ENCODE measurements at places on chromosomes 12 and 14.

- DNase-seq, result no peak
These were observed 20.0 kb upstream of the CLEC2D start for GRCh38 chr12:9649532-9649940.

- no peak for DNase-seq
These were observed 49.2 kb downstream of the ACACB start for GRCh38 chr12:109165599-109165998.

DNA sequence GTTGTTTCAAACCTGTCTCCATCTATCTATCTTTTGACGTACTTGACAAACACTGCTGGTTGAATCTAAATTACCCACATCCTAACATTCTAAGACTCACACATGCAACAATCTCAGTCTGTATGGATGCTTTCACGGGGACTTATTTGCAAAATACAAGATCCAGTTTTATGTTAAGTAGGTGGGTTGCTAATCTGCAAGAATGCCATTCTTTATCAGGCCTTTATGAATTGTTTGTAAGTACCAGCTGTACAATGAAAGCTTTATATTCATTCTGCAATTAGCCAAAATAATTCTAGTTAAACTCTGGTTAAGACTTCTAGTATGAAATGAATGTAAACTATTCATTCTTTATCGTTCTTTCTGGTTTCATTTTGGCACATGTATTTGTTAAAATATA is 135.1 kb downstream of the NAV3 start:
- DNase-seq, result no peak

GRCh38 chr14:67018720-67019119 is 170.5 kb upstream of the GARIN2 start:
- no peak for DNase-seq

GRCh38 chr14:81205639-81206038 is 15.1 kb downstream of the GTF2A1 start:
- DNase-seq, result no peak

GRCh38 chr12:104064842-104065427 is 604 bp downstream of the HCFC2 start:
- no peak for DNase-seq

- DNase-seq, result no peak
These were observed 116.4 kb downstream of the PPHLN1 start for GRCh38 chr12:42442311-42442759.

GRCh38 chr12:118292836-118293235 is 79.9 kb downstream of the TAOK3 start:
- DNase-seq, result no peak

- no peak for DNase-seq
These were observed 59.9 kb downstream of the BMP4 start for GRCh38 chr14:53896726-53897125.

GRCh38 chr12:124173692-124174091 is 121.2 kb upstream of the RFLNA start:
- no peak for DNase-seq

- no peak for DNase-seq
These were observed 273.4 kb downstream of the FOXN3 start for GRCh38 chr14:89143595-89143994.

DNA sequence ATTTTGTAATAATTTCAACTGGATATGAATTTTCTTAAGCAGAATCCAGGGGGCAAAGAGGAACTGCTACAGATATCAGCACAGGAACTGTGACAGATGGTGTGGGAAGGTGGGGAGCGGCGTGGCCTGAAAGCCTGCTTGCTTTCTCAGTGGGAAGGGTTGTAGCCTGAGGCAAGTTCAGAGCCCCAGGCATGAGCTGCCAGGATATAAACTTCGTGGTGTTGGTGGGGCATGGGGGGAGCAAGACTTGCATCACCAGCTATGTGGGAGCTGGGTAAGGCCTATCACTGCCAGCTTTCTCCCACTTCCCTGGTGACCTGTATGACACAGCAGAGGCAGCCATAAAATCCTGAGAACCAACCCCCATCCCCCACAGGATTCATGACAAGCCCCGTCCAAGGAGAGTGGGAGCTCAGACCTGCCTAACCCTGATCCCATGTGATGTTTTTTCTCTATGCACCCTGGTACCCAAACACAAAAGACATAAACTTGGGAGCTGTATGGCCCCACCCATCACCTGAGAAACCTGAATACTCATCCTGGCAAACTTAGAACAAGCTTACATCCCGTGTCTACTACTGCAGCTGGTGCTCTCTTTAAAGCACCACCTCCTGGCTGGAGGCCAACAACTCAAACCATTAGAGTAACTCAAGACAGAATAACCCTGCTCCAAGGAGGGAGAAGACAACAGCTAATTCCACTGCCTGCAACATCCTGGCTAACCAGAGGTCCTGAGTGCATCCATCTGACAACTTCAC is 16.5 kb downstream of the CLEC1A start:
- DNase-seq, result no peak

- DNase-seq, result no peak
These were observed 965 bp downstream of the KRT73 start for GRCh38 chr12:52617403-52617785.

GRCh38 chr12:78711954-78712353 is 152.6 kb upstream of the SYT1 start:
- no peak for DNase-seq

DNA sequence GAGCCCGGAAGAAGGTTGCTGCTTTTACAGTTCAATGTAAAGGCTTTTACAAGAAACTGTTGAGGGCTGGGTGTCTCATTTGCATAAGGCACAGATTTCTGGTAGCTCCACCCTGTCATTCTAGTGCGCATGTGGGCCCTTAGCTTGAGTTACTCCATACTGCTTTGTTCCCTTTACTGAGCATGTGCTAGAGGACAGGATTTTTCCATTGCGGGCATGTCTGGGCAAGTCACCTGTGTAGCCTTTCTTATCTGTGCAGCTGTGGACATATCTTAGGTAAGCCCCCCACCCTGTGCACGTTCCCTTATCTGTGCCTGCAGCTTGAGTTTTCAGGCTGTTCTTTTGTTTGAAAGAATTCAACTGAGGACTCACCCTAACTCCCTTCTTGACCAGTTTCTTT is 56.2 kb upstream of the ARHGAP5 start:
- no peak for DNase-seq

DNA sequence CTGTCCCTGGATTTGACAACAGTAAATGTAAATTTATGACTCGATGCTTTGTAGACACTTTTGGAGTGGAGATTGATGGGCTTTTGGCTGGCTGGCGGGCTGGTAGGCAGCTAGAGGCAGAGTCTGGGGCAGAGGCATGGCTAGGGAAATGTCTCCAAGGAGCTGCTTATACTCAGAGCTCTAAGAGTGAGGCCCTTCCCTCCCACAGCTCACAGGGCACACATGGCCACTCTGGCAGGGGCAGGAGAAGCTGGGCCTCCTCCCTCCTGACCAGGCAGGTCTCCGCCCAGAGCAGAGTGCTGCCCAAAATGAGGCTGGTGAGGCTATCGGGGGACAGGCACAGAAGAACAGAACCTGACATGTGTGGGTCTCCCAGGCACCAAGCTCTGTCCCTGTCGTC is 67.5 kb downstream of the GALNT16 start:
- no peak for DNase-seq

All from NCI-H1436 treated with DMSO at 0.1 percent for 48 hours (cell line).